ENCODE measurements at places on chromosomes 4 and X.
A peak's percentile ranks its signal among the peaks of the same experiment; 100 is the strongest.

GRCh38 chr4:124423160-124423559 lies 289.4 kb downstream of the ANKRD50 start:
- DNase-seq, result no peak

GRCh38 chr4:128670513-128670912 lies 139.0 kb upstream of the JADE1 start:
- DNase-seq, result no peak

DNA sequence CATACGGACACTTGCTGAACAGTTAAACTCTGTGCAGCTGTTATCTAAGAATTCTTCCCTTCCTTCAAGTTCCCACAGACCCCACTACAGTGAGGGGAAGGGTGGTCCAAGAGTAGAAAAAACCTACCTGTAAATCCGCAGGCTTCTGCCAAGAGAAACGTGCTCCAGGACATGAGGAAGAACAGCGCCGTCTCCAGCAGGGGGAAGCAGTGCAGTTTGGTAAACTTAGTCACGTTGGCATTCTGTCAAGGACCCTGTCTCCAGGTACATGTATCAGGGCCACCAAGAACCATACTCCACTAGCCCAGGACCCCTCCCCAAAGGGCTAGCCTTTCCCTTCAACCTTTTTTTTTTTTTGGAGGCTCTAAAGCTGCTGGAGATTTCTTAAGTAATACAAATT lies 79.9 kb downstream of the CHST7 start:
- DNase-seq, result no peak

GRCh38 chrX:66602381-66602938 lies 36.4 kb downstream of the EDA2R start:
- no peak for DNase-seq

DNA sequence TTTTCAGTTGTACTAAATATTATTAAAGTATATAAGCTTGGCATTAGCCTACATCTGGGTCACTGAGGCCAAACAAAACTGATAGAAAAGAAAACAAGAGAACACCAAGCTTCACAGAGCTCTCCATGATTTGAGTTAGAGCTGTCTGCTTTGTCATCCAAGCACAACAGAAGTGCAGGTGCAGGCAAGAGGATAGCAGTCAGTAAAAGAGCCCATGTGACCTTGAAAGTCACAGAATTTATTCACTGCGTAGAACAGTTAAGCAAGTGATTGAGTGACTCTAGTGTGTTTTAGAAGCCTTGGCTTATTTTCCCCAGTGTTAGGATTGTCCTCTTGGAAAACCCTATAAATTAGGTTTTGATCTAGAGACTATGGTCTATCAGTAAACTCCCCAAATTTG lies 49.4 kb upstream of the PRDM5 start:
- DNase-seq, result no peak

- DNase-seq, result no peak
Observed at GRCh38 chrX:32987142-32987541, 224.2 kb downstream of the DMD start.

DNA sequence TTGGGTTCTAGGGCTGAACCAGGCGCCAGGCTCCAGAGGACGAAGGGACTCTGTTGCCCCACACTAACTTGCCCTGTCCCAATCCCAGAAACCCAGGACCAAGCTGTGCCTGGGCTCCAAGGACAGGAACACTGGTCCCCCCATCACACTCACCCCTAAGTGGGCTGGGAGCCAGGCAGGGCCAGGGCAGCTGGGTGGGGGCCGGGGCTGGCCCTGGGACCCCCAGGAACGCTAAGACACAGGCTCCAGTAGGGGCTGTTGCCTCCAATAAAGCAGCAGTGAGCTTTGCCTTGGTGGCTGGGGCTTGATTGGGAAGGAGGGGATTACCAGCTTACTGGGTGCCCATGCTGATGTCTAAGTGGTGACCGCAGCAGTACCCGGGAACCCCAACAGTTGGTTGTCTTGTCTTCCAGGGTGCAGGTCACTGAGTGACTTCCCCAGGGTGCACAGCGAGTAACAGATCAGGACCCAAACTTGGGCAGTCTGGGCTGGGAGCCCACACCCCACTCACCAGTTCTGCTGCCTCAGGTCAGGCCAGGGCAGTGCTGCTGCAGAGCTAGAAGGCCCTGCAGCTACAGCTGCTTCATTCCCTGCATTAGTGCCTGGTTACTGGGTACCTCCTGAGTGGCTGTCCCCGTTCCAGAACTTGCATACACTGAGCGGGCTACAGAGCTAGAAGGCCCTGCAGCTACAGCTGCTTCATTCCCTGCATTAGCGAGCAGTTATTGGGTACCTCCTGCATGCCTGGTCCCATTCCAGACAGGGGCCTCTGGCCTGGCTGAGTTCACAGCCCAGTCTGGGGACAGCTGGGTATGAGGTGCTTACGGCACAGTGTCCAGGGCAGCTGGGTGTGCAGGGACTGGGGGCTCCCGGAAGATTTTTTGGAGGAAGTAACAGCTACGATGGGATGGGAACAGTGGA lies 9.4 kb upstream of the ADD1 start:
- DNase-seq, result peak; percentile 27

- DNase-seq, result peak; percentile 51
Observed at GRCh38 chr4:14856062-14856933, 146.0 kb upstream of the CPEB2 start.

- DNase-seq, result peak; percentile 94
Observed at GRCh38 chr4:67700738-67701516, at the start of gene UBA6. UBA6 (minus strand) TSS chr4:67701155; CDS start chr4:67701119, 36 bp downstream.

GRCh38 chrX:130561930-130562329 lies 160.1 kb downstream of the RBMX2 start:
- DNase-seq, result no peak

DNA sequence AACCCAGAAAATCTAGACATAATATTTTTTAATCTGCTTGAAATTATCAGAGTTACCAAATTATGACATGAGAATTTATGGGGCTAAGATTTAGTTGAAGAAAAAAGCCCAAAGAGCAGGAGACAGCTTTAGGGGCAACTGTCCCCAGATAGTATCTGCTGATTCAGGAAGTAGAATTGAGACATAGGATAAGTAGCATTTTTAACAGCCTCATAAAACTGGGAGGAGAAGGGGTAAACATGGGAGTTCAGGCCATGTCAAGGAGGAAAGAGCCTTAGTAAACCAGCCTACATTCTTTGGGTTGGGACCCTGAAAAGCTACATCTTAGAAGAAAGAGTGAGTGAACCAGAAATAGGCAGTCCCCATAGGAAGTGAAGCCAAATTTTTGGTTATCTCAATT lies 9.7 kb upstream of the RAB28 start:
- no peak for DNase-seq

DNA sequence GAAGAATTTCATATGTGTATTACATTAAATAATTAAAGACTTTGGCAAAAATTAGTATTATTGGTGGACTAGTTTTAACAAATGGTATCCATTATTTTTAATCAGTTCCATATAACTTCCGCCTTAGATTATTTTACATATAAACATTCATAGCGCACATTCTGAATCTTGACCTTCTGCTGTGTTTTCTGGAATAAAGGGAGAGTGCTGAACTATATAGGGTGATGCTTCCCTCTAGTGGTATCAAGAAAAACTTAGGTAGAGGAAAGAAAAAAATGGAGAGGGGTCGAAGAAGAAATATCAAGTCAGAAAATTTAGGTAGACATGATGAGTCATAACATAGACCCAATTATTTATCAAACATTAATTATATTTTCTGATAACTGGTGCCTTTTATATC lies 155.6 kb upstream of the PACRGL start:
- no peak for DNase-seq

- DNase-seq, result no peak
Observed at GRCh38 chr4:163167333-163167626, 590 bp upstream of the NAF1 start.

- no peak for DNase-seq
Observed at GRCh38 chr4:30172416-30172815, 547.8 kb upstream of the PCDH7 start.

- peak; percentile 21 for DNase-seq
Observed at GRCh38 chrX:349196-349595, 30.6 kb upstream of the GTPBP6 start.

DNA sequence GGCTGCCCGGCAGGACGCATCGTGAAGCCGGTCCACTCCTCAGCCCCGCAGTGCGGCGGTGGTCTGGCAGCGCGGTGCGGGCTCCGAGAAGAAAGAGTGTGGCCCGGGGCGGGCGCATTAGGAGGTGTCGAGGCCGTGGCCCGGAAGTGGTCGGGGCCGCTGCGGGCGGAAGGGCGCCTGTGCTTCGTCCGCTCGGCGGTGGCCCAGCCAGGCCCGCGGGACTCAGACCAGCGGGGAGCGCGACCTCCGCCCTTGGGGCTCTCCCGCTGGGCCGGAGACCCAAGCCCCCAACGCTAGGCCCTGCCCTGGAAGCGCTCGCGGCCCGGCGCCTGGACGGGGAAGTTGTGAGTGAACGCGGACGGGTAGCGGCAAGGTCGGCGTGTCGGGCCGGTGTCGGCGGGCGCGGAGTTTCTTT lies 60.0 kb downstream of the HS3ST1 start:
- DNase-seq, result no peak

GRCh38 chr4:25301471-25301870 lies 11.1 kb upstream of the ZCCHC4 start:
- no peak for DNase-seq
